ENCODE measurements at places on chromosomes 3 and 15.

- DNase-seq = no peak
Measured at GRCh38 chr15:51191766-51192165, 97.1 kb upstream of the TNFAIP8L3 start.

- DNase-seq = no peak
Measured at GRCh38 chr3:64815789-64816188, 128.0 kb upstream of the ADAMTS9 start.

DNA sequence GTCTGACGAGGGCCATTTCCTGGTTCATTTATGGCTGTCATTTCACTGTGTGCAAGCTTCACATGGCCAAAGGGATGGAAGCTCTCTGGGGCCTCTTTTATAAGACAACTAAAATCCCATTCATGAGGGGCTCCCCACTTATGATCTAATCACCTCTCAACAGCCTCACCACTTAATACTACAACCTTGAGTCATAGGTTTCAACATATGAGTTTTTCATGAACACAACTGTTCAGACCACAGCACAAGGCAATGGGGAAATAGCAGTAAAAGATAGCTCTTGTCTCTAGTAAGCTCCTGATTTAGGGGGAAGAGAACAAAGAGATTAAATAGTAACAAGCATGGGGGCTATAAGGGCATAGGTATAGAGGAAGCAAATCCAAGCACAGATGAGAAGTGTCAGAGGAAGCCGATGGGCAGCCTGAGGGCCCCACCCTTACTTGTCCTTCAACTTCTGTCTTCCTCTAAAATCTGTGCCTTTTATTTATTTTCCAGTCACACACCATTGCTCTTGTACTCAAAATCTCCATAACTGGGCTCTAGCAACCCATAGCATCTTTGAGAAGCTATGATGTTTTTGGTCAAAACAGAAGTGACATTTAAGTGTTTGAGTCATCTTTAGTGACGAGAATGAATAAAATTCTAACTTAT lies 329.1 kb downstream of the UNC13C start:
- DNase-seq = no peak

GRCh38 chr3:12815078-12815477 lies 18.6 kb downstream of the CAND2 start:
- no peak for DNase-seq

DNA sequence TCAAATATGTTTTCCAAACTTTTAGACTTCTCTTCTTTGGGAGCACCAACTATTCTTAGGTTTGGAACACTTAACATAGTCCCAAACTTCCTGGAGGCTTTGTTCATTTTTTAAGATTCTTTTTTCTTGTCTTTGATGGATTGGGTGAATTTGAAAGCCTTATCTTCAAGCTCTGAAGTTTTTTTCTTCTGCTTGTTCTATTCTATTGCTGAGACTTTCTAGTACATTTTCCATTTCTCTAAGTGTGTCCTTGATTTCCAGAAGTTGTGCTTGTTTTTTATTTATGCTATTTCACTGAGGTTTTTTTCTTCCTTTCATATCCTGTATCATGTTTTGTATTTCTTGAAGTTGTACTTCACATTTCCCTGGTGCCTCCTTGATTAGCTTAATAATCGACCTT lies 97.5 kb downstream of the PLSCR2 start:
- no peak for DNase-seq

GRCh38 chr3:124966521-124967445 lies 32.2 kb upstream of the MUC13 start:
- no peak for DNase-seq

- no peak for DNase-seq
Measured at GRCh38 chr3:149284034-149284433, 49.4 kb downstream of the TM4SF18 start.

DNA sequence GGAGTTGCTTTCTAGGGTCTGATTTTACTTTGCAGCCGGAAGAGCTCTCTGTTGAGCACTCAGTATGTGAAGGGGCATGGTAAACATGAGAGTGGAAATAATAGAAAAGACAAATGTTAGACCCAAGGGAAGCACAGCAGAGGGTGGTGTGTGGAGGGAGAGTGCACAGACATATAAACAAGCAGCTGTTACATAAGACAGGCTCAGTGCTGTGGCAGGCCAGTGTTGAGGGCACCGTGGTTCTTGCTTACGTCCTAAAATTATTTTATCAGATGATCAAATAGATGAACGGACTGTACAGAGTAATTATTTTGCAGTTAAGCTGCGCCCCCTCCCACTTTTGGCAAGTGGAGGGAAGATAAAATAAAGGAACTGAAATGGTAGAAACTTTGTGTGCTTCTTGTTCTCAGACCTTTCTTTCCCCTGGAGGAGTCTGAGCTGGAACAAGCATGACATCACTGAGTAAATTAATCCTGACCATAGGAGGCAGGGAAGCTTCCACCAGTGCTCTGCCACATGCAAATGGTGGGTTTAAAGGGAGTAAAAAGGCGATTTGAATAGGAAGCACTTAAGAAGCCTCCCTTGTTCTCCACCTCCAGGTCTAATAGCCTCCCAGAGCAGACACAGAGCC lies 205.6 kb downstream of the IL20RB start:
- no peak for DNase-seq

DNA sequence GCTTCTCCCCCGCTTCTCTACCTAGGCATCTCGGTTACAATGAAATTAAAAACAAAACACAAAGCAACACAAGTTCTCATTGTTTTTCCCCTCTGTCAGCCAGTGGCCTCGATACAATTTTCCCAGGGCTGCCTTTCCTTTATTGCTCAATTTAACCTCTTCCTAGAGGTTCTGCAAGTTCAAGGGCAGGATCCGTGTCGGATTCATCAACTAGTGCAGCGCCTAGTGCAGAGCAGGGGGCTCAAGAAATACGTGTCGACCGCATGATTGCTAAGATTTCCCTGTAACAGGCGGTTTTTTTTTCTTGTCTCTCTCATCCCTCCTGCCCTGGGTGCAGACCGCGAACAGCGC lies 1.4 kb upstream of the BHLHE40 start:
- DNase-seq = no peak

GRCh38 chr15:36884518-36884875 lies 215.9 kb downstream of the MEIS2 start:
- DNase-seq = no peak

- no peak for DNase-seq
Measured at GRCh38 chr3:47571391-47572175, 7.1 kb downstream of the CSPG5 start.

DNA sequence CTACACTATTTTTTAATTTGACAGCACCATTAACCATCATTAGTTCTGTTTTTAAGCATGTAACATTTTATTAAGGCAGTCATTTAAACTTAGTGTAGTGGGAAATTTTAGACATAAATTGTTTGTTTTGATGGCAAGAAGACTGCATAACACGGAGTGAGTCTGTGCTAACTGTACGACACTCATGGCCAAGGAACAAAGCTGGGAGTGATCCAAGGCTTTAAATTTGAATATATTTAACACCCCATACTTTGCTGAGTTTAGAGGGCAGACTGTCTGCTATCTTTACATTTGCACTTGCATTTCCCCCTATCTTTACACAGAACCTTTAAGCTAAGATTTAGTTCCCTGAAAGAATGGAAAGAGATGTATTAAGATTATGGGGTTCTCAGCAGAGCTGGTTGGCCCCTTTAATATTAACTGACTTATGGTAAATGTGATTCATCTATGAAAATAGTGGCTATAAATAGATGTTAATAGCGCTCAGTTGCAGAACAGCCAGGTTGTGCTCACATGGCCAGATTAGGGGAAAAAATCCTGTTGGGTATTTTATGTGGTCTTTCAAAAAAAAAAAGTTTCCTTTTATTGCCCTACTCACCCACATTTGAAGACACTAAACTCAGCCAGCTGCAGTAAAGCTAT lies 120.7 kb downstream of the CMSS1 start:
- DNase-seq = no peak

- no peak for DNase-seq
Measured at GRCh38 chr15:62894322-62895085, 148.0 kb upstream of the TPM1 start.

- DNase-seq = no peak
Measured at GRCh38 chr3:77053795-77054194, 13.9 kb downstream of the ROBO2 start.

DNA sequence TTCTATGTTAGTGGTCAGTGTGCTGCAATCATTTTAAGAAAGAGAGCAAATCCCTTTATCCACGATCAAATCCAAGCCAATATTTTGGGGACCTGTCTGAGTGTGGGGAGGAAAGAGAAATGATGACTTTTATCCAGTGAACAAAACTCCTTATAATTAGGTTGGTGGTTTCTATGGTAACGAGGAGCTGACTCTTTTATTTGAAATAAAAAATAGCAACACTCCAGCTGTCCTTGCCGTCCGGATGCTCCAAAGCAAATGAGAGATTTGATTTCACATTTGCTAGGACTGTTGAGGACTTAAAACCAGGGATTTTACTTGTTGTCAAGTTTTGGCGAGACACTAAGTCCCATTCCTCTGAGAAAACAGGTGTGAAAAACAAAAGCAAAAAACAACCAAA lies 154.0 kb upstream of the PRICKLE2 start:
- no peak for DNase-seq

DNA sequence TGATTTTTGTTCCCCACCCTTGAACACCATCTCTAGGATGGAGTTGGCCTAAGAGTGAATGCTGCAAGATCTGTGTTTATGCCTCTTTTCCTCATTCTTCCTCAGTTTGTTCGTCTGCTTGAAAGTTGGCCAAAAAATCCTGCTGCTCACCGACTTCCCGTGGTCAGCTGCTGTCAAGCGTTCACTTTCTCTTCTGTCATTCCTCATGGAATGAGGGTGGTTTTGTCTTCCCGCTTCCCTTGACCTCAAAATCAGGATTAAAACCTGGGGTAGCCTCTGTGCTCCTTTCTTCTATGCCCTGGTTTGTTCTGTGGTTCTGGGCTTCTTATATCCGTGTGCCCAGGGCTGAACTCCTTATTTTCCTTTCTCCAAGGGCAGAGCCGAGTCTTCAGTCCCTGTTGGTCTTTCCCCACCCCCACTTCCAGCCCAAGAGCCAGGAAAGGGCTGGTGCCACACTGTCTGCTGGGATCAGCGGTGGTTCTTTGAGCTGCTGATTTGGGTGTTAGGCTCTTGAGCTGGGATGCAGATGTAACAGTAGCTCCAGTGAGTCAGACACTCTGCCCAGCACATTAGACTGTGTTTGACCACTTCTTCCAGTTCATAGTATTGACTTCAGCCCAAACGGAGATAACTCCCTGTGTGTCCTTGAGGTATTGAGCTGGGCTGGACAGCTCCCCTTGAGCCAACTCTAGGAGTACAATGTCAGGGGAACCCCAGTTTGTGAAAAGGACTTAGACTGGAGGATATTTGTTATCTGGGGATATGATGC lies 2.3 kb downstream of the SERF2 start:
- no peak for DNase-seq

DNA sequence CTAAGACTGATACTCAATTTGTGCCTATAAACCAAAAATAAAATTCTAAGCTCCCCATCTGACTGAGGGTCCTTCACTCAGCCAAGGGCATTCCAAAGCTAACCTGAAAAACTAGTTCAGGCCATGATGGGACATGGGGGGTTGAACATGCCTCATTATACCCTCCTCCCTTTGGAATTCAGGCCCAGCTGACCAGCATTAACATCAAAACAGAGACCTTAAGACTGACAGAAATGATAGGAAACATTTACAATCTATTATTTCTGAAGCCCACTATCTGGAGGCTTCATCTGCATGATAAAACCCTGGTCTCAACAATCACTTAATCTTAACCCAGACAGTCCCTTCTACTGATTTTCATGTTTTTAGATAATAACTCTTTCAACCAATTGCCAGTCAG lies 140.4 kb downstream of the ANO10 start:
- DNase-seq = no peak

GRCh38 chr3:155880286-155880685 lies 9.8 kb downstream of the GMPS start:
- no peak for DNase-seq

GRCh38 chr3:68306571-68306970 lies 625.8 kb downstream of the TAFA4 start:
- DNase-seq = peak; percentile 15

DNA sequence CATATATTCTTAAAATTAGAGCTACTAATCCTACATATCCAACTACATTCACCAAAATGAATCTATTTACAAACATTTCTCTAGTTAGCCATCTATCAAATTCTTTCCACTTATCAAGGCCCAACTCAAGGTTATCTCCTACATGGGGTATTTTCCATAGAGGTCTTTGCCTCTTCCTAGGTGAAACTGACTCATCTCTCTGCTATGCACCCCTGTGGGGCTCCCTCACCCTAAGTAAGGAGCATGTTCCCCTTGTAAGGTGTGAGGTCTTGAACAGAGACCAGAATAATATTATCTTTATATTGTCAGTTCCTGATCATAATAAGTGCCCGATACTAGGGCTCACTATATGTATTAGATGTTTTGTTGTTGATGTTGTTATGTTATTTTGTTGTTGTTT lies 74.6 kb upstream of the TSC22D2 start:
- DNase-seq = no peak

DNA sequence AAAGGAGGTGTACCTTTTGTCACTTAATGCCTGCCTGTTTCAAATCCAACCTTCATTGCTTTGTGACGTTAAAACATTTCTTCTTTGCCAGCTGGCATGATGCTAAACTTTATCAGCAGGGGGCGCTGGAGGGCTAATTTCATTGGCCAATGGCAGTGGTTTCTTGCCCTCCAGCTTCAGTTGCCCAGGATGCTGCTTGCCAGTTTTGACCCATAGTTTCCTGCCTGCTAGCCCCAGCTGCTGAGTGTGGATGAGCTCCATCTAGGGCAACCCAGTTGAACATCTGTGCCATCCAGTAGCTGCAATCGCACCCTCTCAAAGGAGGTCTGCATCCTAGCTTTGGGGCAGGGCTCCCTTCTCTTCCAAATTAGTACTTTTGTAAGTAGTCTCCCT lies 22.1 kb downstream of the ACKR2 start:
- DNase-seq = peak; percentile 74

DNA sequence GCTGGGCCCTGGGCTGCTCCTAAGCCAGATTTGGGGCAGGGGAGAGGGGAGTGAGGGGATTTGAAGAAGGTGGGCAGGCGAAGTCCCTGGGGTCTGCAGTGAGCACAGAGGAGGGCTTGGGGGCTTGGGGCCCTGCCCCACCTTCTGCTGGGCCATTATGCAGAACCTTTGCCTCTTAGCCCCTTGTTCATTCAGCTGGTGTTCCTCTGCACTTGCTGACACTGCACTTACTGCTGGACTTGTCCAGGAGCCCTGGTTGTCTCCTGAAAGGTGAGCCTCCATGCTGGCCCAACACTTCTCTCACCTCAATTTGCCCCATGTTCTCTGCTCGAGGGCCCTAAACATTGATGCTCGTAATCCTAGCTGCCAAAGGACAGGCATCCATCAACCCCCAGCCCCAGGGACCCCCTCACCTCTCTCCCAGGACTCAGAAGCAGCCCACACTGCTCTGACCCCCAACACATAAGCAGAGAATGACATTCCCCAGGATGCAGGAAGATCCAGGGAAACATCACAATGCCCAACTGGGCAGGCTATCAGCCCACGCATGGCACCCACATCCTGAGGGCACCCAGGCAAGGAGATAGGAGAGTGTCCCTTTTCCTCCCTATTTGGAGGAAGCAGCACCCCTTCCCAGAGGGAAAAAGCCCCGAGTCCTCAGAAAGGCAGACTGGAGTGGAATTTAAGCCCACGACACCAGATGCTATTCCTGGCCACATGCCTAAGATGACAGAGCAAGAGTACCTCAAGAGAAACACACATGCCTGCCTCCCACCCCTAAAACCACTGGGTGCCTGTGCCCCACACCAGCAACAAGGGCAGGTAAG lies 76.8 kb downstream of the ADCY5 start:
- DNase-seq = no peak
